ENCODE measurements at places on chromosomes 5 and 9.

GRCh38 chr5:8247049-8247899, 378.3 kb downstream of the MTRR start:
- DNase-seq: no peak

DNA sequence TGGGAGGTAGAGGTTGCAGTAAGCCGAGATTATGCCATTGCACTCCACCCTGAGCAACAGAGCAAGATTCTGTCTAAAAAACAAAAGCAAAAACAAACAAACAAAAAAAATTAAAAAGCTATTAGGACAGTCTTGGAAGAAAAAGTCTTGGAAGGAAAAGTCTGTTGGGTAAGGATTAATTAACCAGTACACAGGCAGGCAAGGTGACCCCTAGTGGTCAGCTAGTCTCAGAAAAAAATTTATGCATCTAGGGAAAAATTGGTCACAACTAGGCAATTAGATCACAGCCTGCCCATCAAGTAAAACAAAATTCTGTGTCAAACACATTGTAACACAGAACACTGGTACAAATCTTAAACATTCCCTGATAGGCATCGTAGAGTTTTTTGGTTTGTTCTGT, 6.7 kb upstream of the ANKRD18B start:
- no peak for DNase-seq

DNA sequence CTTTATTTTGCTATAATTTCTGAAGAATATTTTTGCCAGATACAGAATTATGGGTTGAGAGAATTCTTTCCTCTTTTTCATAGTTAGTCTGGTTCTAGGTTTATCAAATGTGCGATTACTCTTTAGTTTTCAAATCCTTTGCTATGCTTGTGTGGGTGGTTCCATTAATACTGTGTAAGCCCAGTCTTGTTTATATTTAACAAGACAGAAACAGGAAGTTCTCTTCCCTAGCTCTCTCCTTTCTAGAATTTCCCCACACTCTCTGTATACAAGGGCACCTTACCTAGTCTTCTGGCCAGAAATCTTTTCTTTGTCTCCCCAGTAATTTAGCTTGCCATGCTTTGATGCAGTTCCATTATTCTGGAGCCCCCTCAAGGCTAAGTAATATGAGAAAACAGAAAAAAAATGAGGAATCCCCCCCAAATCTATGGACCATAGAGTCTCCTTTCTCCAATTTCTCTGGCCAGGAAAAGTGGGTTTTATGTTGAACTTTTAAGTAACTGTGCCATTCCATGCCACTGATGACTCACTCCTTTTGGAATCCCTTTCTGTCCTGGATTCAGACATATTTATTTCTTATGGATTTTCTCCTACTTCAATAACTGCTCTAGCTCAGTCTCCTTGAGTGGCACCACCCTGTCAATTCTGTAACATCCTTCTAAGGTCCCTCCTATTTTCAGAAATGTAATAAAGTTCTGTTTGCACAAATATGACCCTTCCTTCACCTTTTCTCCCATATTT, 1714.1 kb downstream of the EFNA5 start:
- no peak for DNase-seq

- DNase-seq: no peak
Measured at GRCh38 chr5:79263290-79263689, 27.4 kb downstream of the JMY start.

- no peak for DNase-seq
Measured at GRCh38 chr9:127384016-127384730, 12.8 kb upstream of the SLC2A8 start.

DNA sequence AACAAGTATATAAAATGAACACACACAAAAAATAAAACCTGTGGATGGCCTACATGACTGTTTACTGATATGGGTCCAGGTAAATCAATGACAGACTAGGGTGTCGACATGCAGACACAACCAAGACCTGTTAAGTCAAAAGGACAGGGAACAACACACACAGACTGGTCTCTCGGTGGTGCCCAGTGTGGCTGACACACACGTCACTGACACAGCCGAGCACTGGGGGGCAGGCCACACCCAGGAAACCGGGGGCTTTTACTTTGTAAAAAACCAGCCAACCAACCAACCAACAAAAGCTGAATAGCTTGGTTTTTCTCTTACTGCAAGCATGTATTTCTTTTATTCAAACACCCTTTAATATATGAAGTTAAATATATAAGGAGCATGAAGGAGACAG, 5.0 kb downstream of the FAM163B start:
- no peak for DNase-seq

DNA sequence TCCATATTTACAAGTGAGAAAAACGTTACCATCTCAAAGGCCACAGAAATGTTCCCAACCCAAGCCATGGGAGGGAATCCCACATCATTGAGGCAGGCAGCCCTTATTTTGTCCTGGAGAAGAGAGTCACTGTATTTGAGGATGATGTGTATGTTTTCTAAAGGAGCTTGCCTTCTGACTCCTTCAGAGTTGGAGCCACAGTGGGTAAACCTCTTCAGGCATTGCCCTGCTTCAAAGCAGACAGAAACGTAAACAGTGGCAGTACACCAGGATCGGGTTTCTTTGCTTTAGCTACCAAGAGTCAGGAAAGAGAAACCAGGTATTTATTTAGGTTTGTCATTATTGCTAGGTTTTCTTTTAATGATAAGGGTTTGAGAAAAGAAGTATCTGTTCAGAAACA, 45.7 kb downstream of the MUSK start:
- no peak for DNase-seq

DNA sequence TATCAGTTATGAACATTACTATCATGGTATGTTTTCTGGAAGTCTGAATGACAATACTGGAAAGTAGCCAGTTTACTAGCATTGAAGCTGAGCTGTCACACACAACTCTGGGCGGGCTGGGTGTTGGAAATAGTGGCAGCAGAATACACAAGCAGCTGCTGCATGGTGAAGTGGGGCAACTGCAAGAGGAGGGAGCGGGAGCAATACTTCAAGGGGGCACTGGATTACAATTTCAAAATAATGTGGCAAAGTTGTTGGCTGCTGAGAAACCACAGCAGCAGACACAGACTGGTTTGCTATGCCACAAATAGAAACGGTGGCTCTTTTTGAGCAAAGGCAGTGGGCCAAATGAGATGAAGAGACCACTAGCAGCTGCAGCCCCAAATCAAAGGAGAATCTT, 350.2 kb downstream of the KIAA0825 start:
- no peak for DNase-seq

Measured in anterior cingulate cortex (tissue), 58 donors.